ENCODE measurements at places on chromosomes 7 and 10. TPM values are rescaled to one million over a fixed set of nuclear protein-coding genes. Genes with fewer than 3 reads are reported as not detected.

EVX1 gene
- total RNA-seq = not detected

GGCT gene
- total RNA-seq = 78.3 TPM

ARHGAP22 gene
- total RNA-seq = 7.1 TPM

SEMA3A gene
- total RNA-seq = 4.6 TPM

SFRP5 gene
- not detected for total RNA-seq

TMEM213 gene
- total RNA-seq = not detected
